ENCODE measurements at places on chromosomes 5 and 9.

- no peak for DNase-seq
Observed at GRCh38 chr5:131302506-131302905, 38.7 kb downstream of the CDC42SE2 start.

DNA sequence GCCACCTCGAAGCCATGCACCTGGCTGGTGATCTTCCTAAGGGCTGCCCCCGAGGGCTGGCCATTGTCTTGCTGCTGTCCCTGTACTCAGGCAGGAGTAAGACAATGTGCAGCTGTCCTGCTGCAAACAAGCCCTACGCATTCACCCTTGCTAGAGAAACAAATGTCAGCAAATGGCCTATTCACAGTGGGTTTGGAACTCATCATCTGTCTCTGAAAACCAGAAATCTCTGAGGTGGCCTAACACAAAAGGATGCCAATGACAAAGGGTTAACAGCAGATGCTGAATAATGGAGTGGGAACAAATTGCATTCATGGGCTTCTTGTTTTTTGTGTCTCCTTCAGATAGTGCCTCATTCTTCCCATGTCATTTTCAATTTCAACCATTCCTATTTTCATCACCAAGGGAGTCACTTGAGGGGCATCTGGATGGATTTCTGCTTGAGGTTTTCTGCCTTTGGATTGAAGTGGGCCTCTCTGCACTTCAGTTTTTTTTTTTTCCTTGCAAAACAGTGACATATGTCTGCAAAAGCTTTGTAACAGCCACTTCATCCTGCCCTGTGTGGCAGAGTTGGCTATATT lies 261.6 kb upstream of the VLDLR start:
- no peak for DNase-seq

DNA sequence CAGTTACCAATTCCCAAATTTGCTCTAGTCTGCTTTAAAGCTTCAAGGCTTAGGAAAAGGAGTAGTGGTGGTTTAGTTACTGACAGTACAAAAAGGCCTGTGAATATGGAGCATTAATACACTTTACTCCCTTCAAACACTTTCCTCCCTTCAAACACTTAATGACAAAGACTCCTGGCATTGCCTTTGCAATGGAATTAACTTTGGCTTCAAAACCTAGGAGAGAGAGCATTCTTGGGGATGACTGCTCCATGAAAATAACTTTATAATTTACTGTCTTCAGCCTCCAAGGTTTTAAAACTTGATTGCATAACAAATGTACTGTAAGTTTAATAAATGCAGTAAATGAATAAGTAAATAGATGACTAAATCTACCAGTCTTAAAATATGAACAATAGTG lies 185.6 kb downstream of the TRPM3 start:
- DNase-seq: no peak

DNA sequence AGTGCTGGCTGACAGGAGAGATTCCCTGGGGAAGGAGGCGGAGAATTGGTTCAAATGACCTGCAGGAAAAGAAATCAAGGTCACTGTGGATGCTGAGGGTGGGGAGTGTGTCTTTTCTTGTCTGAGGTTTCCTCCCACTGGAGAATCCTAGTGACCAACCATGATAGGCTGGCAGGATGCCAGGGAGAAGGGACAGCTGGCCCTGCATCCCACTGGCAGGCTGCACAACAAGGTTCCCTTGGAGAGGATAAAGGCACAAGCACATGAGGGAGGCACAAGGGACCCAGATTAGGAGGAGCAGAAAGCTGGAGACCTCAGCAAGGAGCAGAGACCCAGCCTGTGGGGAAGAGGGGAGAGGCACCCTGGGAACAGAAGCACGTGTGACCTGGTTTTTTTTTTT lies 11.4 kb upstream of the ZDHHC12 start:
- DNase-seq: no peak

- DNase-seq: no peak
Observed at GRCh38 chr5:113759505-113759904, 246.0 kb downstream of the YTHDC2 start.

- no peak for DNase-seq
Observed at GRCh38 chr5:61744690-61745619, 412.9 kb downstream of the ZSWIM6 start.

GRCh38 chr9:125447202-125447802 lies 185.7 kb downstream of the GAPVD1 start:
- DNase-seq: no peak

DNA sequence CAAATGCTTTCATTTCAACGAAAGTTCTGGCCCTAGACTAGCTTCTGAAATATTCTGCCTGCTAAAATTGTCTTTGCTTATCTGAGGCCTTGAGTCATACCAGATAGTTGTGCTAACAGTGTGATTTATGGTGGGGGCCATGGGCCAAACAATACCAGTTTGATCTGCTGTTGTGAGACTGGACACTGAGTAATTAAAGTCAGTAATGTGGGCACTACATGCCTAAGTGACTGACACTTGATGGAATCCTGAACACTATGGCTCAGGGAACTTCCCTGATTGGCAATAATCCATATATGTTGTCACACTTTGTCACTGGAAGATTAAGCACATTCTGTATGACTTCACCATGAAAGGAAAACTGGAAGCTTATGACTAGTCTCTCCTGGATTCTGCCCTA lies 127.6 kb upstream of the CYLC2 start:
- DNase-seq: no peak

DNA sequence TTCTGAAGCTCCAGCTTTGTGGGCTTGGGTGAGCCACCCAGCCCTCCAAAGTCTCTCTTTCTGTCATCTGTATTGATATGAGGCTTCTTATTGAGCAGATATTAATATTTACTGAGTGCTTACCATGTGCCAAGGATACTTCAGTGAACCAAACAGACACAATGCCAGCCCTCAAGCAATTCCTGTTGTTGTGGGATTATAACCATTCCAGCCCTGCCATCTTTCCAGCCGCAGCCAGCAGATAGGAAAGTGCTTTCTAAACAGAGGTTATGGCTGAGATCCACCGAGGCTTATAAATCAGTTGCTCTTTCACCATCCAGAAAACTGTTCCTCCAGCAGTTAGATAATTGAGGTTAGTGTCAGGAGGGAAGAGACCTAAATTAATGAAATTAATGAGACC lies 137.7 kb upstream of the ALDH1B1 start:
- DNase-seq: no peak

- DNase-seq: no peak
Observed at GRCh38 chr5:6398570-6399230, 20.4 kb upstream of the MED10 start.

GRCh38 chr5:10173716-10174115 lies 76.0 kb downstream of the ATPSCKMT start:
- DNase-seq: no peak

GRCh38 chr5:175250426-175250825 lies 193.6 kb downstream of the DRD1 start:
- DNase-seq: no peak

- peak; percentile 24 for DNase-seq
Observed at GRCh38 chr9:78035383-78035993, 3.9 kb upstream of the GNAQ start.

GRCh38 chr9:35553670-35554543 lies 51.2 kb upstream of the TESK1 start:
- no peak for DNase-seq

- no peak for DNase-seq
Observed at GRCh38 chr9:125472926-125473701, 211.5 kb downstream of the GAPVD1 start.

GRCh38 chr5:43236653-43237355 lies 44.8 kb downstream of the NIM1K start:
- no peak for DNase-seq

- DNase-seq: no peak
Observed at GRCh38 chr9:74358959-74359358, 138.2 kb upstream of the RORB start.

DNA sequence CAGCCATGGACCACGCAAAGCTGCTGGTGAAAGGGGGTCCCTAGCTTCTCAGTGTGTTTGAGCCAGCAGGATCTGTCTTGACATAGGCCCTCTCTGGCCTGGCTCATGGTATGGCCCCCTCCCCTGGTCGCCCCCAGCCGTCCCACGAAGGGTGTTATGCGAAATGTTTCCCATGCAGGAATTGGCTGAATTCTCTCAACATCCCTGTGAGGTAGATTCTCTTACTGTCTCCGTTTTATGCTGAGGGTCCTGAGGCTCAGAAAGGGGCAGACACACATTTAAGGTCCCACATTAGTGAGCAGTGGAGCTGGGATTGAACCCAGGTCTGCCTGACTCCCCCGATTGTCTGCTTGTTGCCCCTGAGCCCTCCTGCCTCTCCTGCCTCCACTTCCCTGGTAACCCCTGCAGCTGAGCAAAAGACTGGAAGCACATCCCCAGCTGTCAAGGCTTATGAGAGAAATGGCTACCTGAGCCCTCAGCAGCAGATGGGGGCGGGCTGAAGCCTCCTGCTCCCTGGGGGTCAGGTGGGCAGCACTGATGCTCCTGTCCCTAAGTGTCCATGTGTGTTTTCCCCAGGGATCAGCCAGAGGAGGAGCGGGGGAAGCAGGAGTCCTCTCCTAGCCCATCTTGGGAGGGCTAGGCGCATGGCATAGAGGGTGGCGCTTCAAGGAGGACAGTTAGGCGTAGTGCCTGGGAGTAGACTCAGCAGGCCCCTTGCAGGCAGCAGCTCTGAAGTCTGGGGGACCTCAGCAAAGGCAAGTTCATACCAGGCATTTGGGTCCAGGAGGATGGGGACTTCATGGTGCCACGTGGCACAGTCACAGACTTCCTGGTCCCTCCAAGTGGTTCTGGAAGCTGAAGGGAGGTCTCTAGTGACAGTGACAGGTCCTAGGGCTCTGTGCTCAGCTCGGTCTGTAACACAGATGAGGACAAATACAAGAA lies 49.0 kb upstream of the GARNL3 start:
- DNase-seq: no peak

DNA sequence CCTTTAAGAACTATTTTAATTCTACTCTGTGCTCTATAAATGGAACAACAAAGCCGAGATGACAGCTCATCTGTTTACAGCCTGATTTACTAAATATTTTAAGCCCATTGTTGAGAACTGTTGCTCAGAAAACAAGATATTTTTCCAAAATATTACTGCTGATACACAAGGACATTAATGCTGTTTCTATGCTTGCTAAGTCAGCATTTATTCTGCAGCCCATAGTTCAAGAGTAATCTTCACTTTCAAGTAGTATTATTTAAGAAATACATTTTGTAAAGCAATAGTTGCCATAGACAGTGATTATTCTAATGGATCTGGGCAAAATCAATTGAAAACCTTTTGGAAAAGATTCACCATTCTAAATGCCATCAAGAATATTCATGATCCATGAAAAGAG lies 208.3 kb downstream of the CDH12 start:
- no peak for DNase-seq

GRCh38 chr9:74205056-74205455 lies 292.1 kb upstream of the RORB start:
- no peak for DNase-seq

- no peak for DNase-seq
Observed at GRCh38 chr5:155697236-155697635, 629.7 kb upstream of the SGCD start.

DNA sequence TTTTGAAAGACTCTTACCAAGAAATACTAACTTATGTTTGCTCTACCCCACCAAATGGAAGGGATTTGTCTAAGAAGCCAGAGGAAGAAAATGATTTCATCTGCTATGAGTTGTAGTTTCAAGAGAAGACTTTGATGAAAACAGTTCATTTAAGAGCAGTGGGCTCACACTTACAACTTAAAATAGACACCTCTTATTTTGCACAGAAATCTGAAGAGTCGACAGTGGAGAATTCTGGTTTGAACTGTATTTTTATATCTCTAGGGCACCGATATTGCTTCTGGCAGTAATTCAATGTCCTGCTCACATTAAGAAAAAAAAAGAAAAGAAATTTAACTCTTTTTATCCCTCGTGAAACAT lies 1.9 kb upstream of the DAB2 start:
- no peak for DNase-seq

DNA sequence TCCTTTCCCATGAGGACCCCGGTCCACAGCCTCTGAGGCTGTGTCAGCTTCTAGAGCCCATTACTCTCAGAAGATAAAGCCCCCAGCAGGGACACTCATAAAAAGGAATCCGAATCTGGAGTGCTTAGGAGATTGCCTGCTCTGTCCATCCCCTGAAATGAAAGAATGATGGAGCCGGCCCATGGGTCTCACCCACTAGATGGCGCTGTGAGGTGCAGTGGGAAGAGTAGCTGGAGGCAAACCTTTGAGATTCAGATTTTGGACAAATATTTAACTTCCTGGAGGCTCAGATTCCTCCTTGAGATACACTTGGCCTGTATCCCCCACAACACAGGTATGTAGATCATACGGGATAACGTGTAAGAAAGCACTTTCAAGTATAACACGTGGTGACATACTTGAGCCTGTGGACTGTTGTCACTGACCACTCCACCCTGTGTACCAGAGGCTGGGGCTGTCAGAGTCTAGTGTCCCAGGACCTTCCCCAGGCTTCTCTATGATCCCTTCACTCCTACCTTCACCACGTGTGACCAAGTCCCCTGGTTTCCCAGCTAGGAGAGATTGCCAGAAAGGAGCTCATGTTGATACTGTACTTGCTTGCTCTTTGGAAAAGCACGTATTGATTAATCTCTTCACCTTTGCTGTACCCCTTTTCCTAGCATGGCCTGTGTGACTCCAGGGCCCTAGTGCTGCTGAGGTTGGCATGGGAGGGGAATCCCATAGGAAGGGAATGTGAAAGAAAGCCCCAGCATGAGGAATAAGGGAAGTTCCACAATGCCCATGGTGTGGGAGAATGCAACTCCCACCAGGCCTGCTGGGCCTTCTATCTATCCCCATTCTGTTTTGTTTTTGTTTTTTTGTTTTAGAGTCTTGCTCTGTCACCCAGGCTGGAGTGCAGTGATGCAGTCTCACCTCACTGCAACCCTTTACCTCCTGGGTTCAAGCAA lies 32.1 kb downstream of the TRMO start:
- peak; percentile 44 for DNase-seq

GRCh38 chr9:27487927-27488326 lies 36.2 kb upstream of the IFNK start:
- DNase-seq: no peak

DNA sequence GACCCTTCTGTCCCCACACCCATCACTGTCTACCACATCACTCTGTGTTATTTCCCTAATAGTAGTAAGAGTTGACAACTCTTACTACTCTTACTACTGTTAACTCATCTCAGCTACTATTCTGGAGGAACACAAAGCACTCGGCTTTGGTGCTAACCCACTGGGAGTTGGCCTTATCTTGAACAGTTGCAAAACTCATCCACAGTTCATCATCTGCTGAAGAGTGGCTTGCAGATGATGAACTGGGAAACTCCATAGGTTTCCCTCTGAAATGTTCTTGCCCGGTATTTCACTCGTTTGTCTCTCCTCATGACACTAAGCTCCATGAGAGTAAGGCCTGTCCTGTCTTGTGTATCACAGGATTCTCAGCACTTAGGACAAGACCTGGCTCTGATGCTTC lies 221.4 kb downstream of the NR3C1 start:
- no peak for DNase-seq

DNA sequence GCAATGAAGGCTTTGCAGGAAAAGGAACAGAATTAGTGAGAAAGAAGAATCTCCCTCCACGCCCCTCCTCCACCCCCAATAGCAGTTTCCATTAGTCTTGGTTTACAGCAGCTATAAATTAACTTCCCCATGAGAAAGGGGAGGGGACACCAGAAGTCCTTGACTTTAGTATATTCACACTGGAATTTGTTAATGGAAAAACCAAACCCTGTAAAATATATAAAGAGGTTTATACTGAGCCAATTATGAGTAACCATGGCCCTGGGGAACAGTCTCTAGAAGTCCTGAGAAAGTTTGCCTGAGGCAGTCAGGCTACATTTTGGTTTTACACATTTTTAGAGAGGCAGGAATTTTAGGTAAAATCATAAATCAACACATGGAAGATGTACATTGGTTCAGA lies 88.5 kb downstream of the ALDH1A1 start:
- no peak for DNase-seq
